ENCODE measurements at places on chromosomes 12 and 14.

DNA sequence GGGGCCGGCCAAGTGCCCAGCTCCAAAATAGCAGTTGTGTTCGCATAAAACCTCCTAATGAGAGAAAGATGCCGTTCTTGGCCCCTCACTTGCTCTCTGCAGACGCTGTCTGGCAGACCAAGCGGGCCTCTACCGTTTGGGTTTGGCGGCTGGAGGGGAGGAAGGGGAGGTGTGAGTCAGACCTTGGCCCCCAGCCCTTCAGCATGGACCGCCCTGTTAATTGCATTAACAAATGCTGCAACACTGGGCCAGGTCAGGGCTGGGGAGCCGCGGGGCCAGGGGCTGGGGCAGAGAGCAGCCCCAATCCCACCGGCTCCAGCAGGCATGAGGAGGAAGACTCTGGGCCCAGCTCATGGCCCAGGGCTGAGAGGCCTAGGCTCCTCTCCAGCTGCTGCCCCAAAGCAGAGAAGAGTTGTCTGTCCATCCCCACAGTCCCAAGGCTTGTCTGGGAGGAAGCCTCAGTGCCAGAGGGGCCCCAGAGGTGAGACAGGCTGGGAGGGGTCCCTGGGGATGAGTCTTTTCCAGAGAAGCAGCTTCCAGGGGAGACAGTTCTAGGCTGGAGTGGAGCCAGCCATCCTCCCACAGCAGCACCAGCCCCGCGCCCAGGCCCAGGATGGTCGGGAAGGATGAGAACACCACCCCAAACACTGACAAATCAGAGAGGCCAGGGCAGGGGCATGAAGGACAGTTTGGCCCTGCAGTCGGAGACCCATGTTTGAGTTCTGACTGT is 16.9 kb downstream of the LTBP2 start:
- no peaks in the 10 kb centered on the region for H3K4me1 ChIP-seq
- H3K4me3 ChIP-seq = no peak overlapping the region
- H3K36me3 ChIP-seq = no peaks in the 10 kb centered on the region
- H3K27ac ChIP-seq = no peak overlapping the region
- DNase-seq = no peak
- no peaks in the 10 kb centered on the region for H3K27me3 ChIP-seq

GRCh38 chr12:76255281-76255680 is 92.9 kb downstream of the BBS10 start:
- peaks cover 7% of the 10 kb centered on the region for H3K4me1 ChIP-seq
- H3K36me3 ChIP-seq = no peaks in the 10 kb centered on the region
- H3K27me3 ChIP-seq = no peaks in the 10 kb centered on the region
- no peak overlapping the region for H3K27ac ChIP-seq

DNA sequence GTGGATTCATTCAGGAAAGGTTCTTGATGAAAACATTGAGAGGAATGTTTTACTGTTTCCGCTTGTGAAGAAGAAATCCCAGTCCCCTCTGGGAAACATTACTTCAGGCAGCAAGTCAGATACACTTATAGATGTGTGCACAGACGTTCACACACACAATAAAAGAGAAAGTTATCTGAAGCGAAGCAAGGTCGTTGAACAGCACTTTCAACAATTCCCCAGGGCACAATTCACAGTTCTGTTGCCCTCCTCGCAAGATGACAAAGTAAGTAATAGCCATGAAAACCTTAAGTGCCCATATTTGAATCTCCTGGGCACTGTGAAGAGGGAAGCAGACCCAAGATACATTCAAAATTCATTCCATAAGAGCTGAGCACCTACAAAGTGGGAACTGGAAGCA is 156.6 kb upstream of the CAND1 start:
- H3K27me3 ChIP-seq = no peaks in the 10 kb centered on the region
- DNase-seq = no peak
- no peaks in the 10 kb centered on the region for H3K4me1 ChIP-seq
- no peaks in the 10 kb centered on the region for H3K36me3 ChIP-seq

DNA sequence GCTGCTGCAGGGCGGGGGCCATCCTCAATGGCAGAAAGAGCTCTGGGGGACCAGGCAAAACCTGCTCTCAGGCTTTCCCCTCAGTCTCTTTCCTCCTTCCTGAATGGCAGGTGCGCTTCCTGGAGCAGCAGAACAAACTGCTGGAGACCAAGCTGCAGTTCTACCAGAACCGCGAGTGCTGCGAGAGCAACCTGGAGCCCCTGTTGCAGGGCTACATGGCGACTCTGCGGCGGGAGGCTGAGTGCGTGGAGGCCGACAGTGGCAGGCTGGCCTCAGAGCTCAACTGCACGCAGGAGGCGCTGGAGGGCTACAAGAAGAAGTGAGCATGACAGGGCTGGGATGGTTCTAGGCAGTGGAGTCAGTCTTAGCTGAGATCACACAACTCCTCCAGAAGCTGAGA is 22.9 kb upstream of the KRT83 start:
- DNase-seq = peak; percentile 20
- H3K27me3 ChIP-seq = no peaks in the 10 kb centered on the region
- no peaks in the 10 kb centered on the region for H3K36me3 ChIP-seq
- H3K27ac ChIP-seq = no peak overlapping the region

DNA sequence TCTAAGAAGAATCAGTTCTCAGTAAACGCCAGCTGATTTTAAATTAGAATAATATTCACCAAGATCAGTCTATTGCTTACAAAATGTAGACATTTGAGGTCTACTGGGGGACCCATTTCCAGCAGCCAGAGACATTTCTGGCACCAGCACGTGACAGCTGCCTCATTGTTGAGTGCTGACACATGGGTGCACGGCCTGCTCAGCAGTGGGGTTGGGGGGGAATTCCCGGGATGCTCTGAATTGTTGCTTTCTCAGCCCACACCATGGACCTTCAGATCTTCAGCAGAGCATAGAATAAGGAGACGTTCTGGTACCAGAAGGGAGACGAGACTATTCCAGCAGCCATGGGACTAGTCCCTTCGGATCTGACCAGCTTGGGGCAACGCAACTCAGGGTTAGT is 18.3 kb downstream of the PLEKHG7 start:
- H3K27me3 ChIP-seq = no peaks in the 10 kb centered on the region
- H3K4me3 ChIP-seq = no peak overlapping the region
- H3K27ac ChIP-seq = no peak overlapping the region

GRCh38 chr12:129941618-129942017 is 37.8 kb upstream of the TMEM132D start:
- no peak for DNase-seq
- H3K27ac ChIP-seq = no peak overlapping the region
- no peak overlapping the region for H3K4me3 ChIP-seq
- H3K27me3 ChIP-seq = no peaks in the 10 kb centered on the region
- H3K4me1 ChIP-seq = no peaks in the 10 kb centered on the region
- H3K36me3 ChIP-seq = no peaks in the 10 kb centered on the region

DNA sequence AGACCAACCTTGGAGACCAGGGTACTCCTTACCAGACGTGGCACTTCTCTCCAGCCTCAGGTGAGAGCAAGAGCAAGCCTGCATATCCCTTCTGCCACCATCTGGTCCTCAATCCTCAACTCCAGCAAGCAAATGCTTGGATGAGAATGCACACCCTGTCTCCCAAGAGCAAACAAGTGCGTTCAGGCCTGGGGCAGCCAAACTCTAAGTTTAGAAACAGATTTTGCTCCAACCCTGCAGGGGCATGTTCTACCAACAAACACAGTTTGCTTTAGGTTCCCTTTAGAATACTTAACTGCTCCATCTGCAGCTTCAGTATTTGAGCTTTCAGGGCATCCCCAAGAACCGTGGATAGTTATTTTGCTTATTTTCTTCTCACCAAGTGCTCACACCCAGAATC is 55.9 kb upstream of the FICD start:
- H3K36me3 ChIP-seq = no peaks in the 10 kb centered on the region
- no peaks in the 10 kb centered on the region for H3K4me1 ChIP-seq
- H3K27me3 ChIP-seq = no peaks in the 10 kb centered on the region
- no peak for DNase-seq
- no peak overlapping the region for H3K27ac ChIP-seq

DNA sequence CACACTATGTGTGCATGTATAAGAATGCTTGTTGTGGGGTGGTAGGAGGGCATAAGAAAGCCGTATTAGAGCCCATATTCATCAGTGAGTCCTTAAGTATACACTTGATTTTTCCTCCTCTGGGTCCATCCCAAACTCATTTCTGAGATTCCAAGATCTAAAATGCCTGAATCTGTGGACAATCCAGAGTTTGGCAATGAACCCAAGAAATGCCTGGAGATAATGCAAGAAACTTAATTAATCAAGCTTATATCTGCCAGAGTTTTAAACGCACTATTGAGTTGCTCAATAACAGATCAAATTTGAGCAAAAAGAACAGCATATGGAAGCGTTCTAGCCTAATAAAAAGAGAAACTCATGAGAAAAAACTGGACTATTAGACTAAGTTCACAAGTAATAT is 143.4 kb upstream of the NAV3 start:
- H3K27ac ChIP-seq = no peak overlapping the region
- no peak overlapping the region for H3K4me3 ChIP-seq
- DNase-seq = no peak
- H3K36me3 ChIP-seq = no peaks in the 10 kb centered on the region
- H3K4me1 ChIP-seq = no peaks in the 10 kb centered on the region
- H3K27me3 ChIP-seq = no peaks in the 10 kb centered on the region

GRCh38 chr12:42802785-42803189 is 213.2 kb upstream of the PRICKLE1 start:
- no peak for DNase-seq
- no peak overlapping the region for H3K4me3 ChIP-seq
- no peaks in the 10 kb centered on the region for H3K36me3 ChIP-seq
- H3K4me1 ChIP-seq = peaks cover 19% of the 10 kb centered on the region
- no peak overlapping the region for H3K27ac ChIP-seq
- H3K27me3 ChIP-seq = no peaks in the 10 kb centered on the region

GRCh38 chr12:128842579-128842978 is 10.7 kb upstream of the GLT1D1 start:
- DNase-seq = no peak
- no peaks in the 10 kb centered on the region for H3K4me1 ChIP-seq
- no peak overlapping the region for H3K4me3 ChIP-seq
- H3K27ac ChIP-seq = no peak overlapping the region
- H3K36me3 ChIP-seq = no peaks in the 10 kb centered on the region

DNA sequence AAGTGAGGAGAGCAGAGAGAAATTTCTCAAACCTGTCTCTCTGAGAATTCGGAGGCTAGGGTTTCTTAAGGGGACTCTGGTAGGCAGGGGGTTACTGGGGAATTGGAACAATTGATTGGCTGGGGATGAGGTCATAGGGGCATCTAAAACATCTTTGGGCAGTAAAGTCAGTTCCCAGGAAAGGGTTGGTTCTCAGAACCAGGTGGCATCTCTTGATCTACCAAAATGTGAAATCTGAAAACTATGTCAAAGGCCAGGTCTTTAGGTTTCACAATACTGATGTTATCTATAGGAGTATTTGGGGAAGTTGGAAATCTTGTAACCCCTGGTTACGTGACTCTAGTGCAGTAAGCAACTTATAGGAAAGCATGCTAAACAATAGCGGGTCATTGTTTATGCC is 6.9 kb downstream of the C12orf75 start:
- H3K4me1 ChIP-seq = no peaks in the 10 kb centered on the region
- no peaks in the 10 kb centered on the region for H3K36me3 ChIP-seq
- no peaks in the 10 kb centered on the region for H3K27me3 ChIP-seq
- DNase-seq = peak; percentile 52
- H3K27ac ChIP-seq = no peak overlapping the region

GRCh38 chr14:68047906-68048305 is 228.3 kb downstream of the RAD51B start:
- no peaks in the 10 kb centered on the region for H3K27me3 ChIP-seq
- DNase-seq = no peak
- H3K36me3 ChIP-seq = no peaks in the 10 kb centered on the region
- no peaks in the 10 kb centered on the region for H3K4me1 ChIP-seq

DNA sequence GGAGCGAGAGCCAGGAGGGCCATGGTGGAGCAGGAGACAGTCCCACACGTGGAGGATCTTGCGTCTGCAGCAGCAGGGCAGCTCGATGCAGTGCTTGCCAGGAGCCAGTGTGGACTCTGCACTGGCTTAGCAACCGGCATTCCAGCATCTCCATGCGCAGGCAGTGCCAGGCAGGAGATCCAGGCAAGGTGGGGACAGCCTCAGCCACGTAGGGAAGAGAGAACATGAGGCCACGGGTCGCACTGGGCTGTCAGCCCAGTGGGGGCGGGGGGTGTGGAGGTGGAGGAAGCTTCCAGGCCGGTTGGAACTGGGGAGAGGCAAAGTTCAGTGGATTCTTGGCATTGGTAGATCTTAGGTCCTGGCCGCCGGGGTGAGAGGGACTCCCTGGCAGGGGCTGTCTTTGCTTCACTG is 121.0 kb upstream of the EVL start:
- no peak for DNase-seq
- no peak overlapping the region for H3K27ac ChIP-seq
- no peaks in the 10 kb centered on the region for H3K27me3 ChIP-seq
- no peak overlapping the region for H3K4me3 ChIP-seq
- no peaks in the 10 kb centered on the region for H3K36me3 ChIP-seq
- H3K4me1 ChIP-seq = no peaks in the 10 kb centered on the region

DNA sequence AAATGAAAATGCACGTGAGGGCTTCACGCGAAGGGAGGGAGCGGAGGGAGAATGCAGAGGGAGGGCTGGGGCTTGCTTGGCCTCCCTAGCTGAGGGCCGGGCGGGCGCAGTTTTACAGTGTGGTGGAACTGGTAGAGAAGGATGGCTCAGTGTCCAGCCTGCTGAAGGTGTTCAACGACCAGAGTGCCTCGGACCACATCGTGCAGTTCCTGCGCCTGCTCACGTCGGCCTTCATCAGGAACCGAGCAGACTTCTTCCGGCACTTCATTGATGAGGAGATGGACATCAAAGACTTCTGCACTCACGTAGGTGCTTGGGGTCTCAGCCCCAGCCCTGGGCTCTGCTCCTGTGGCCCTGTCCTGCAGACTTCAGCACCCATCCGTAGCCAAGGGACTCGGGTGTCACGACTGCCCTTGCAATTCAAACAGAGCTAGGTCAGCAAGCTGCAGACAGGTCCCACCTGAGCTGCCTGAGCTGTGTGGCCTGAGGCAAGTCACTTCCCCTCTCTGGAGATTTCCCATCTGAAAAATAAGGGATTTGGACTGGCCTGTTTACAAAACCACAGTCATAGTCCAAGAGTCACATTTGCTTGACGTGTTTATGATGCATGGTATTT is 18.4 kb downstream of the OTUB2 start:
- no peaks in the 10 kb centered on the region for H3K27me3 ChIP-seq
- peaks cover 11% of the 10 kb centered on the region for H3K36me3 ChIP-seq
- H3K4me1 ChIP-seq = no peaks in the 10 kb centered on the region
- H3K27ac ChIP-seq = no peak overlapping the region
- no peak overlapping the region for H3K4me3 ChIP-seq

DNA sequence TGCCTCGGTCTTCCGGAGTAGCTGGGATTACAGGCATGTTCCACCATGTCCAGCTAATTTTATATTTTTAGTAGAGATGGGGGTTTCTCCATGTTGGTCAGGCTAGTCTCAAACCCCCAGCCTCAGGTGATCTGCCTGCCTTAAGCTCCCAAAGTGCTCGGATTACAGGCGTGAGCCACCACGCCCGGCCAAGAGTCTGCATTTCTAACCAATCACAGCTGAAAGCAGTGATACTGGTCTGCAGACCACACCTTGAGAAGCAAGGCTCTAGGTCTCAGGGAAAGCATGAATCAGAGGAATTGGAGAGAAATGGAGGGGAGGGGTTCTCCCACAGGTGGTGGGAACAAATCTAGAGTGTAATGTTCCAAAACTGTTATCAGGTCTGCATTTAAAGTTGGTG is 55.2 kb upstream of the TMEM263 start:
- H3K36me3 ChIP-seq = no peaks in the 10 kb centered on the region
- DNase-seq = no peak
- H3K4me1 ChIP-seq = no peaks in the 10 kb centered on the region
- H3K27ac ChIP-seq = no peak overlapping the region
- H3K4me3 ChIP-seq = no peak overlapping the region

GRCh38 chr12:99745895-99746294 is 98.3 kb downstream of the GARIN6 start:
- H3K4me1 ChIP-seq = no peaks in the 10 kb centered on the region
- no peak overlapping the region for H3K27ac ChIP-seq
- H3K4me3 ChIP-seq = no peak overlapping the region
- H3K36me3 ChIP-seq = no peaks in the 10 kb centered on the region
- DNase-seq = no peak
